ENCODE measurements at places on chromosomes 1 and 21.

- no peak for DNase-seq
Observed at GRCh38 chr1:42690477-42691156, 8.4 kb downstream of the YBX1 start.

- DNase-seq = no peak
Observed at GRCh38 chr1:198657550-198658064, 18.8 kb downstream of the PTPRC start.

DNA sequence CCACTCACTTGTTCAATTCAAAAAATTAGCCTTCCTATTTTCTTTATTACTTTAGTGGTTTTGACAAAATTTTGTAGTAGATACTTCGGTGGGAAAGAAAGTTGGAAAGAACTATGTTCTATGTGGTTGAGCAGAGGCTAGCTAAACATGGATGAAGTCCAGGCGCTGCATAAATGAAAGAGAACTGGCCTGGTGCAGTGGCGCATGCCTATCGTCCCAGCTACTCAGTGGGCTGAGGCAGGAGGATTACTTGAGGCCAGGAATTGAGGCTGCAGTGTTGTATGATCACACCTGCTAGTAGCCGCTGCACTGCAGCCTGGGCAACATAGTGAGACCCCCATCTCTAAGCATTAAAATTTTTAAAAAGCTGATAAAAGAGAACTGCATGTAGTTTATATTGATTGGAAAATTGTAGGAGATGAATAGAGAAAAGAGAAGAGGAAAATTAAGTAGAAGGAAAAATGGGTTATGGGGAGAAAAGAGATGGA, 21.0 kb downstream of the IFNAR1 start:
- no peak for DNase-seq

- peak; percentile 5 for DNase-seq
Observed at GRCh38 chr1:202656951-202657646, 53.2 kb downstream of the SYT2 start.

GRCh38 chr1:76680651-76681050, 186.6 kb upstream of the ST6GALNAC5 start:
- no peak for DNase-seq

DNA sequence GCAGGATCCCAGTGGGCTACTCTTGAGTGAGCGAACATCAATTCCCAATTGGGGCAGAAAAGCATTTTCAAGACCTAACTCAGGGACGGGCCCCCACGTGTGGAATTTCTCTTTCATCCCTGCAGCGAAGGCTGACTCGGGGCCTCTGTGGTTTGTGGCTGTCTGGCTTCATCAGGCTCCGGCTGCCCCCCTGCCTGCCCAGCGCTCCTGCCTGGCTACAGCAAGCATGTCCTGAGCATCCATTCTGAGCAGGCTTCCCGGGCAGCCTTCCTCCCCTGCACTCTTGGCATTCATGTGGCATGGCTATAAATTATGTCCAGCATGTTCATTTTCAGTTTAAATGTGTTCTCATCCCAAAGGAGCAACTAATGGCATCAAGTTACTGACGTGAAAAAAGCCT, 588.1 kb downstream of the KIF26B start:
- DNase-seq = no peak

GRCh38 chr1:66930823-66931174, 6.0 kb downstream of the MIER1 start:
- DNase-seq = no peak

DNA sequence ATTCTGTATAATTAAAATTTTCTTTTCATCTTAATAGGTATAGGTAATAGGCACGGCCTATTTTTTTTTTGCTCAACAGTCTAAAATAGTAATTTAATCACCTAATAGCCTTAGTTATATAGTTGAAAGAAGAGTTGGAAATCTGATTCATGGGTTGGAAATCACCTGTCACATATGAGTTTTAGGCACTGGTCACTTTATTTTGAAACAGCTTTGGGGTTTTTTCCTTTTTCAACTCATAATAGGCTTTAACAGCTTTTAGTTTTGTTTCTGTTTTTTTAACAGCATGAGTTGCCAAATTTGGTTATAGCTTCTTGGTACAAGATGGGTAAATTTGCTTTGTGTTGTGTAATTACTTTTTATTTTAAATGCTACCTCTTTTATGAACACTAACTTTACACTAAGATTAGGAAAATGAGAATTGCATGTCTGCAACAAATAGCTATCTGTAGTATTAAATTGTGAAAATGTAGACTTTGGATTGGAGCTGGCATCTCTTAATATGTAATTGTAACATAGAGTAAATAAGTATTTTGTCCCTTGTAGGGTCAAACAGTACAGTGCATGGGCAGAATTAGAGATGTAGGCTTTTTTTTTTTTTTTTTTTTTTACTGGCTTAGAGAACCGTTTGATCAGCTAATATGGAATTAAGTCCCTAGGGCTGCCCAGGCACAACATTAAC, 109.8 kb downstream of the OSBPL9 start:
- DNase-seq = no peak

GRCh38 chr1:204574865-204575163, 58.6 kb downstream of the MDM4 start:
- no peak for DNase-seq

- DNase-seq = no peak
Observed at GRCh38 chr1:232213928-232214327, 416.0 kb downstream of the SIPA1L2 start.

GRCh38 chr1:24673341-24673740, 30.2 kb downstream of the SRRM1 start:
- DNase-seq = no peak

GRCh38 chr1:221891708-221892107, 149.8 kb upstream of the DUSP10 start:
- no peak for DNase-seq

- DNase-seq = no peak
Observed at GRCh38 chr1:225435957-225436392, 8.1 kb upstream of the LBR start.

GRCh38 chr1:1470626-1471388, 758 bp upstream of the ATAD3B start:
- DNase-seq = no peak

DNA sequence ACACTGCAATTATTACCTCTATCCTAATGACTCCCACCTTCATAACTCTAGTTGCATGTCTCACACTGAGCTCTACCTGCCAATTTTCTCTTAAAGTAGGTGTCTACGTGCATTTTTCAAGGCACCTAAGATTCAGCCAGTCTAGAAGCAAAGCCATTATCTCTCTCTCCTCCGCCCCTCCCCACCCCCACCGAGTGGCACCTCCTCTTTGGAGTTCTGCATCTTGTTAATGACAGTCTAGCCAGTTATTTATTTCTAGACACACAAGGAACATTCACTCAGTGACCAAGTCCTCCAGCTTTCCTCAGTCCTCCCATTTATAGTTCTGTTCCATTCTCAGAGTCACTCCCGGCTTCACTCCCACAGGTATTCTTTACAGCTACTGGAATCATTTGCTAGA, 47.6 kb downstream of the ASTN1 start:
- no peak for DNase-seq

DNA sequence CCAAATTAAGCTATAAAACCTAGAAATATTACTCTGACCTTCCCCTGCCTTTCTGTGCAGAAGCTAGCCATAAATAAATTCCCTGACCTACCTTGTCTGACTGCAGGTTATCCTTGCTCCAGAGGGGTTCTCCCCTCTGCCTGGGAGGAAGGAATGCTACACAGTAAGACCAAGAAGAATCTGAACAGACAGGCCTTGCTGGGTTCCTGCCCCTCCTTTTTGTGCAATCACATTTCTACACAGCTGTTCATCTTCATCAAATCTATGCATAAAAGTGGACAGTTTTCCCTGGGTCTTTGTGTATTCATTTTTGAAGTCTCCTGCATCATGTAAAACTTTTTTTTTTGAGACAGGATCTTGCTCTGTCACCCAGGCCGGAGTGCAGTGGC, 50.6 kb downstream of the DNTTIP2 start:
- no peak for DNase-seq

DNA sequence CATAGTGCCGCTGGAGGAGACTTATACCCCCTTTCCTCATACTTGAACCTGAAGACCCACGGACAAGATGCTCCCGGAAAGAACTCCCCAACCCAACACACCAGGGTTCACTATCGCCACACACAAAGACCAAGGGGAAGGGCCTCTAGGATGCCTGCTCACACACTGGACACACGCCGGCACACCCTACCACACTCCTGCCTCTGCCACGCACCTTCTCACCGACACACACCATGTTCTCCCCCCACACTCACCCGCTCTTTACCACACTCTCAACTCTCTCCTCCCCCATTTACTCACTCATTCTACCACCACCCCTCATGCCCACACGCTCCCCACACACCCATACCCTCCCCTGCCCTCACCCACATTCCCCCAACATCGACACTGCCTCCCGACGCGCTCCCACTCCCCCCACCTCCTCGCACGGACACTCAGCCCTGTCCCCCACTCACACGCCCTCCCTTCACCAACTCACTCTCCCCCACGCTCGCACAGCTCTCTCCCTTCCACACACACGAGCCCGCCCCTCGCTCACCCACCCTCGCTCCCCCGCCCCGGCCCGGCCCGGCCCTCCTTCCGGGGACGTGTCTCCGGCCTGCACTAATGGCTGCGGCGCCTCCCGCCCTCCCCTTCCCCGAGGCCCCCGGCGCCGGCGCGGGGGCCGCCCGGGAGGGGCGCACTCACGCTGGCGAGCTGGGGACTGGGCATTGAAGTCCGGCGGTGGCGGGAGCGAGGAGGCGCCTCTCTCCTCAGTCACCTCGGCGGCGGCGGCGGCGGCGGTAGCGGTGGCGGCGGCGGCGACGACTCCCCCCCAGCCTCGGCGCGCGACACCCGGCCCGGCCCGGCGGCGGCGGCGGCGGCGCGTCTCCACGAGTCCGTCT, 626 bp downstream of the PTP4A2 start:
- DNase-seq = no peak

GRCh38 chr1:170776252-170776651, 112.3 kb downstream of the PRRX1 start:
- DNase-seq = no peak

GRCh38 chr1:30663596-30664091, 59.7 kb downstream of the MATN1 start:
- DNase-seq = no peak

DNA sequence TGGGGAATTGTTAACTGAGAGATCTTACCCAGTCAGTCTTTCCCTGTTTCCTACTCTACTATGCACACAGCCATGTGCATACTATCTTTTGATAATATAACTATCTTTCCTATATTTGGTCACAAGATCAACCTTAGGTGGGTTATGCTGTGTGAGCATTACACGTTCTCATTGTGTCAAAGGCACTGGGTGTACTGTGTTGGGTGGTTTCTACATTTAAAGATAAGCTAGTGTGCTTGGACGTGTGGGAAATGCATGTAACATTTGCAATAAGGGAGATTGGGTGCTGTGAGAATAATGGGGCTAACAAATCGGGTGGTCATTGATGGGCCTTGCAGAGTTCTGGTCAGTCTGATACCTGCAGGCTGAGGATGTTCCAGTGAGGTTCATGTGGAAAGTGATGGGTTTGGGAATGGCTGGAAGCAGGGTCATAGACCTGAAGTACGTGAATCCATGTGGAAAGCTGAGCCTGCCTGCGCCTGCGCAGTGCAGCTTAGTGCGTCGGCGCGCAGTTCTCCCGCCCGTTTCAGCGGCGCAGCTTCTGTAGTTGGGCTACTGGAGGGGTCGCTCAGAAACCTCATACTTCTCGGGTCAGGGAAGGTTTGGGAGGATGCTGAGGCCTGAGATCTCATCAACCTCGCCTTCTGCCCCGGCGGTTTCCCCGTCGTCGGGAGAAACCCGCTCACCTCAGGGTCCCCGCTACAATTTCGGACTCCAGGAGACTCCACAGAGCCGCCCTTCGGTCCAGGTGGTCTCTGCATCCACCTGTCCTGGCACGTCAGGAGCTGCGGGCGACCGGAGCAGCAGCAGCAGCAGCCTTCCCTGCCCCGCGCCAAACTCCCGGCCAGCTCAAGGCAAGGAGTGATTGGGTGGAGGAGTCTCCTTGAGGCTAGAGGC, at the start of gene MSH4:
TSS of gene MSH4 (plus strand) at position 507 of the 897 bp plus-strand sequence. CDS start at position 611, 104 bp downstream.
- DNase-seq = no peak

DNA sequence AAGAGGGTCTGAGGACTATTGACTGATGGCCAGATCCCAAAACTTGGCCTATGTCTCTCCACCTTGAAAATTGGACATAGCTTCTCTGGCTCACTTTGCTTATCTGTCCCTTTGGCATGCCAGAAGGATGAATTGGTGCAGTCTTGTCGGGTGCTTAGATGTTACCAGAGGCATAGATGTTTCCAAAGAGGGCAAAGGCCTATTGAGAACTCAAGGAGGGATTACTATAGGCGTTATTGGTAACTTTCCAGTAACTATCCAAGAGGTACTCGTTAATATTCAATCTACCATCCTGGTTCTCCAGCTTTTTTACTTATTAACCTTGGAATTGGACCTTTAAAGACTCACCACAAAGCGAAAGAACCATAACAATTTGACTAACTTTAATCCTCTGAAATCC, 368.3 kb upstream of the ESRRG start:
- DNase-seq = no peak

GRCh38 chr1:38464071-38464661, 395.4 kb downstream of the RRAGC start:
- DNase-seq = no peak

DNA sequence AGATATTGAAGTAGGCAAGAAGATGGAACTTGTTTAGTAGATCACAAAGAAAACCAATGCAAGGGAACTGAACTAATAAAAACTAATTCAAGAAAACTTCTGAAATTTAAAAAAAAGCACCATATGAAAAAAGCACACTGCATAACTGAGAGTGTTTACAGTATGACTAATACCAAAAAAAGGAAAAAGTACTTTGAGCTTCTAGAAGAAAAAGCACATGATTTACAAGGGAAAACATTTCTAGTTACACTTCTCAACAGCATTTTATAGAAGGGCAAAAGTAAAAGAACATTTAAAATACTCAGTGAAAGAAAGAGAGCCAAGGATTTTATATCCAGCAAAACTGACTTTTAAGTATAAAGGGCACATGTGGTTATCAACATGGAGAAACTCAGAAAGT, 233.6 kb downstream of the RPS6KC1 start:
- no peak for DNase-seq

GRCh38 chr1:112677501-112677900, 3.0 kb downstream of the MOV10 start:
- DNase-seq = no peak

DNA sequence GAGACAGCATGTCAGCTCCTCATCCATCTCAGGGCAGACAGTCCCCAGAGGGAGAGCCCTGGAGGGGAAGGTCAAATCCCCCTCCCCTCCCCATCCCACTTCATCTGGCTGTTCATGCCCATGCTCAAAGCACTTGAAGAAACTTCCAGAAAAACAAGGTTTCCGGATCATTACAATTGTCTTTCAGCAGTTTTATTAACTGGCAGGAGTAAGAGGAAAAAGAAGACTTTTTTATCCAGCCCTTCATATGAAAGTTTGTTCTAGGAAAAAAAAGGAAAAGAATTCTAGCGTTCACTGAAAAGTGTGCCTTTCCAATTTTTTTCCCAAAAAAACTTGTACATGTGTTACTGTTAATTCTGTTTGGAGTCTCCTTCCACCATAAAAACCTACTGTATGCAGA, 145.7 kb upstream of the TIAM1 start:
- DNase-seq = no peak

DNA sequence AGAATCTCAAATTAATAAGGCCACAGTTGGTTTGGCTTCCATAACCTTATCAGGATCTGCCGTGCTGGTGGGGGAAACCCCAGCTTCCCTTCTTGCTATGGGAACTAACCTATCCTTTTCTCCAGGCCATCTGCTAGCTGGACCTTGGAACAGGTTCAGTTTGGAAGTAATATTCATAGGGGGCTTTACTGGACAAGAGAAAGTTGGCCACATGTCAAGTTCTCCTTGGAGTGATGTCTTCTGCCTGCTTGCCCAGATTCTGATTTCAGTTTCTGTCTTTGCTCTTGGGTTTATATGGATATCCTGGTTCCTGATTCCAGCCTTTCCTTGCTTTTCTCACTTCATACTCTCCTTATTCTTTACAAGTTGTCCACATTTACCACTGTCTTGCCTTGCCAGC, 279.6 kb downstream of the ASTN1 start:
- DNase-seq = no peak

GRCh38 chr1:110674337-110675059, at the start of gene KCNA3:
KCNA3 (minus strand) TSS chr1:110674940; CDS start chr1:110674809, 131 bp downstream.
- DNase-seq = no peak
